ENCODE measurements at places on chromosomes 1 and 21. TPM values are rescaled to one million over a fixed set of nuclear protein-coding genes. Genes with fewer than 3 reads are reported as not detected.
A peak's percentile ranks its signal among the peaks of the same experiment; 100 is the strongest.

DNA sequence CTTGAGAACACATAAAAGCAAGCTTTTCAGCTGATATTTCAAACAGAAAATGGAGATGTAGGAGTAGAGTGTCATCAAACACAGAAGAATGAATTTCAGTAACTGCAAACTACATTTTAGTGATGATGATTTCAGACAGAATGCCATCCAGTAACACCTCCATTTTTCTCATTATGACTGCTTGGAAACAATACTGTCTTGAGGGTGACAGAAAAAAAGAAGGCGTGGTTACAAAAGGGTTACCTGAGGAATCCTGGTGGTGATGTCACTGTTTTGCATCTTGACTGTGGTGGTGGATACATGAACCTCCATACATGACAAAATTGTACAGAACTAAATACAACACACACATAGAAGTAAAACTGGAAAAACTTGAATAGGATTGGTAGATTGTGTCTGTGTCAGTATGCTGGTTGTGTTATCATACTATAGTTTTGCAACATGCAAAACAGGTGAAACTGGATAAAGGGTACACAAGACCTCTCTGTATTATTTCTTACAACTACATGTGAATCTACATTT is 375.9 kb downstream of the PTBP2 start:
- DNase-seq: no peak

DNA sequence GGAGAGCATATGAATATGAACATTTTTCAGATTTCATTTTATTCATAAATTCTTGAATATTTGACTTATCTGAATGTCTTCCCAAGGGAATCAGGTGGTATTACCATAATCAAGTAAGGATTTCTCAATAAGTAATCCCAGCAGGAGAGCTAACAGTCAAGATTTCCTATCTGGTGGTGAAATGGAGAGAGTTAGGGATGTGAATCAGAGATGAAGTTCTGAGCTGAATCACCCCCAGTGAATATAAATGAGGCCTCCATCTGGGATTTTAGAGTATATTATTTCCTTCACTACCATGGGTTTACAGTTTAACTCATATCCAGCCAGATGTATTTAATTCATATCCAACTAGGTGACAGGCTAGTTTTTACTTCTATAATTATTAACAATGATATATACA is 61.5 kb upstream of the RGS2 start:
- DNase-seq: no peak

- no peak for DNase-seq
Measured at GRCh38 chr1:185156288-185156853, 382 bp downstream of the TRMT1L start.

- DNase-seq: no peak
Measured at GRCh38 chr1:60911966-60912697, 170.2 kb upstream of the NFIA start.

- no peak for DNase-seq
Measured at GRCh38 chr1:192491804-192492554, 83.6 kb upstream of the RGS1 start.

DNA sequence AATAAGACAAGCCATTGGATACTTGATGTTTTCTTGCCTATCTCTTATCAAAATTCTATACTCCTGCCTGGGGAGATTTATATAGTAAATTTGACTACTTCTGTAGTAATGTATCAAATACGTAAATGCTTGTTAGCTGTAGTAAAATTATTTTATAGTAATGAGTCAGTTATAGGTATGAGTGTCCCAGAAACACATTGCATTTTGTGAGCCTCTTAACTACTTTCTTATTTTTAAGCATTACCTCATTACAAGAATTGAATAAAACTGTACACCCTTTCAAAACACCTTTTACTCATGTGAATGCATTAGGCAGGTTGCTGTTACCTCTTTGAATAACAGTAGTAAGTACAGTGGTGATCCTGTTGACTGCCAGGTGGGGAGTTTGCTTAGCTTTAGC is 28.4 kb downstream of the PRRC2C start:
- DNase-seq: no peak

- no peak for DNase-seq
Measured at GRCh38 chr1:89695847-89696246, 62.9 kb downstream of the LRRC8C start.

DNA sequence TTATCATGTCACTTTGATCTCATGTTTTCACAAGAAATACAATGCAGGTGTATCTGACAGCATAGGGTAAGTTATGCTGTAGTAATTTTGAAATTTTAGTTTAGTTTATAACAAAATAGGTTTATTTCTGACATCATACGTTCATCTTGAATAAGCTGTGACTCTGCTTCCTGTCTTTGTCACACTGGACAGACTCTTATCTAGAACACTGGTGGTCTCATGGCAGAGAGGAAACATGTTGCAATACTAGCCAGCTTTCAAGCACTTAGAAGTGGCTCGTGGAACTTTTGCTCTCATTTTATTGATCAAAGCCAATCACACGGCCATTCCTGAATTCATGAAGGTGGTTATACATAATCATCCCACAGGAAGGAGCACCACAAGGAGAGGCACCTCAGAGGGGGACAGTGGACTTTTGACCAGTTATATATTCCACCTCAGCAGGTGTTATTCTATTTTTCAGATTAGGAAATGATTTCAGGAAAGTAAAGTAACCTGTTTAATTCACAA is 46.5 kb downstream of the CYP2J2 start:
- no peak for DNase-seq

DNA sequence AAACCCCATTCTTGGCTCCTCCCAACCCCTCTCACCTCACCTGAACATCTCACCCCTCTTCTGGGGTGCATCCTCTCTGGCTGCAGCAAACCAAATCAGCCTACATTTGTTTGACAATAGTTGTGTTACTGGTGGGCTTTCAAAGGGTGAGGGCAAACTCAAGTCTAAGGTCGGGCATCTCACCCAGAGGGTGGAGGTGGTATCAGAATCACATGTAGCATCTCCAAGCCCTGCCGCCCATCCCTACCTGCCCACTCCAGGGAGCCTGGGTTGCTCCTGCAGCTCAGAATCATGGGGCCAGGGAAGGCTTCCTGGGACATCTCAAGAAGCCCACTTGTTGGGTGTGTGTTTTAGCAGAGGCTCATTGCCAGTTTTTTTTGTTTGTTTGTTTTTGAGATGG is 35.8 kb downstream of the PGBD5 start:
- DNase-seq: no peak

DNA sequence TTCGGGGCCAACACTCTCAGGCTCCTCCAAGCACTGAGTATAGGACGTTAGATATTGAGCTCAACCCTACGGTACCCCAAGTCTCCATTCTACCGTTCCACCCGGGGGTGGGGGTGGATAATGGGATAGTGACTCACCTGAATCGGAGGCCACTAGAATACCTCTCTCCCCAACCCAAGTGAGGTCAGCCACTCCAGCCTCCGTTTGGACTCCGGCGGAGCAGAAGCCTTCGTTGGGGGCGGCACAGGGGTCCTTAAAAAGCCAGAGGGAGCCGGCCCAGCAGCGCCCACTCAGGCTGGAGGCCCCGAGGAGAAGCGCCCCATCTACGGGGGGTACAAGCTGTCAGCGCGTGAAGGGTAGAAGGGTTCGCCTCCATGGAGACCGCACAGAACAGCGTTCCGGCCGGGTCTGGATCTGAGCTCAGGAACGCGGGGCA is 556 bp downstream of the WDR77 start:
- peak; percentile 25 for DNase-seq

GRCh38 chr1:48677306-48678287 is 99.1 kb downstream of the BEND5 start:
- peak; percentile 6 for DNase-seq

- no peak for DNase-seq
Measured at GRCh38 chr1:193322211-193322610, 135.8 kb upstream of the B3GALT2 start.

DNA sequence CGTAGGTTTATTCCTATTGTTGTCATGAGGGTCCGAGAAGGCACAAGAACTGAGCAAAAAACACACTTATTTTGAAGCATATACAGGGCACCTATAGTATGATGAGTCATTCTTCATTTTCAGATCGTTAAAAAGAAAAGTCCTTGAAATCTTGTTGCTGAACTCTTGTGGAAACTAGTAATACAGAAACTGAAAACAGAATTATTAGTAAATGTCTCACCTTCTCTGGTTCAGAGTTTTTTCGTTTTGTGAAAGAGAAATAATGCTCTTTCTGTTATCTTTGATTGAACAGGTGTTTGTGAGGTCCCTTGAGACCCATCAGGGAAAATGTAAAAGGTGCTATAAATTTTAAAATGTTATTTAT is 102.0 kb upstream of the COA6 start:
- DNase-seq: no peak

The HES2 gene
- total RNA-seq: not detected

The IFFO2 gene
- total RNA-seq: 36.1 TPM

The AADACL3 gene
- not detected for total RNA-seq

The CLEC20A gene
- total RNA-seq: not detected

The CCDC185 gene
- not detected for total RNA-seq

The SPRR2F gene
- not detected for total RNA-seq

The LRRC7 gene
- total RNA-seq: 0.27 TPM

The IL19 gene
- total RNA-seq: not detected

The CD5L gene
- total RNA-seq: not detected

The GBP6 gene
- total RNA-seq: 0.53 TPM

Data from activated T-cell treated with anti-CD3 and anti-CD28 coated beads, Interleukin-2, amount 50 U/mL, for 4 hours (primary cell).